ENCODE measurements at places on chromosomes 6 and 20.

- DNase-seq: no peak
Observed at GRCh38 chr6:168374541-168375071, 55.0 kb upstream of the DACT2 start.

DNA sequence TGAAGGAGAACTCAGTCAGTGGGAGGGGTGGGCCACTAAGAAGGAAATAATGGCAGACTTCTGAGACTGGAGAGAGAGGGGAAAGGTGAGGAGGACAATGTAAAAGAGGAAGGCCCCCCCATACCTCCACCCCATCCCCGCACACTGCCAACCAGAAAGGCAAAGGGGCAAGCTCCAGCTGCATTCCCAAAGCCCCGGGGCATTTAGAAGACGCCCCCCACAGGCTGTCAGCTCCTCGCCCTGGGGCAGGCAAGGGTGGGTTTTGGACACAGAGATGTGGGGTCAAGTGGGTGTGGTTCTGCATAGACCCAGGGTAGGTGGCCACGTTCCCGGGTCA is 20.8 kb upstream of the SLC22A7 start:
- no peak for DNase-seq

- no peak for DNase-seq
Observed at GRCh38 chr6:15086348-15087158, 159.3 kb upstream of the JARID2 start.

- no peak for DNase-seq
Observed at GRCh38 chr6:44158770-44159228, at the start of gene CAPN11. TSS of gene CAPN11 (plus strand) at chr6:44158820. CDS start at chr6:44158849, 29 bp downstream.

DNA sequence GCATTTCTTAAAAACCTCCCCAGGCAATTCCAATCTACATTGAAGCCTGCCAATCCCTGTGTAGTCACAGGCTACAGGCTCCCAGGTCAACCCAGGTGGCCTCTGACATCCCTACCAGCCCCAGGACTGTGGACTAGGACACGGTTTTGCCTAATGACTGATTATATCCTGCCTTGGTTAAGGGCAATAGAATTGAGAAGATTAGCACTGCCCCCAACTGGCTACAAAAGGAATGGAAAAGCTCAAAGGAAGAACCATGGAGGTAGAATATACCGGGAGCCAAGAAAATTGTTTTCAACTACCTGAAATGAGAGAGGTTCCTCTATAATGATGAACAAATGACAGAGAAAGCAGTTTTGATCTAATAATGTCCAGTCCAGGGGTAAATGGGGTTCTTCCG is 421.1 kb upstream of the AGPAT4 start:
- DNase-seq: no peak

GRCh38 chr20:53870426-53871315 is 199.7 kb downstream of the BCAS1 start:
- DNase-seq: no peak

DNA sequence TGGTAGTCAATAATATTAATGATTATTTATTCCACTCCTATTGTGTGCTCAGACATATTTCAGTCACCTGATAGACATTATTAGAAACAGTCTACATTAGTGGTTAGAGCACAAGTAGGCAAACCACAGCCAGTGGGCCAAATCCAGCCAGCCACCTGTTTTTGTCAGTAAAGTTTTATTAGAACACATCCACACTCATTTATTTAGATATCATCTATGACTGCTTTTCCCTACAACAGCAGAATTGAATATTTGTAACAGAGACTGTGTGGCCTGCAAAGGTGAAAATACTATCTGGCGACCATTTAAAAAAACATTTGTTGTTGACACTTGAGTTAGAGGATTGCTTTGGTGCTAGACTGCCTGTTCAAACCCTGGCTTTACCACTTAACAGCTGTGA is 220.0 kb upstream of the ZFP64 start:
- no peak for DNase-seq

DNA sequence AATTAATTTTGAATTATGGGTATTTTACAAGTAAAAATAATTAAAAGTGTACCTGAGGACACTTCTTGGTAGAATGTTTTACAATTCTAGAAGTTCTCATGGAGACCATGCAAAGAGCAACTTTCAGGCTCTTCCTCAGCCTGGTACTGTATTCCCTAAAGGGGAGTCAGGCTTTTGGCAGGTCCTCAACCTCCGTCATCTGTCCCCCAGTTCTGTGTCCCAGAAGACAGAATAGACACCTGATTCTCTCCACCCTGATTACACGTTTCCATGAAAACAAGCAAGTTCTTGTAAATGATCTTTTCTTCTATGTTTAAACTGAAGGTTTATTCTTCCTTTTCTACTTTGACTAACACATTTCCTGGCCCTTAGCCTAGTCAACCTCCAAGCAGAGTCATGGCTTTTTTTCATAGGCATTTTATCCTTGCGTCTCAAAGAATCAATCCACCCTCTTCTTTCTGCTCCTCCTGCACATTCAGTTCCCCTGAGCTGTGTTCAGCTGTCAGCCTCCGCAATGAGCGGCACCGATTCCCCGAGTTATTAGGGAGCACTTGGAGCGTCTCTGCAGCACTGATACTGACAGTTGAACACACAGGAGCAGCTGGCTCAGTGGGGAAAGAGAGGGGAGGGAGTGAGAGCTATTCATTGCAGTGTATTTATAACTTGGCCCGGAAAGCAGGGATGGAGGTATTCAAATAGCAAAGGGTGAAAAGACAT is 1082.4 kb upstream of the MAP3K7 start:
- DNase-seq: no peak

Measured in Caco-2 (cell line).